ENCODE measurements at places on chromosomes 6 and 20.

- no peak for DNase-seq
Measured at GRCh38 chr6:142647449-142648035, 297.4 kb downstream of the HIVEP2 start.

DNA sequence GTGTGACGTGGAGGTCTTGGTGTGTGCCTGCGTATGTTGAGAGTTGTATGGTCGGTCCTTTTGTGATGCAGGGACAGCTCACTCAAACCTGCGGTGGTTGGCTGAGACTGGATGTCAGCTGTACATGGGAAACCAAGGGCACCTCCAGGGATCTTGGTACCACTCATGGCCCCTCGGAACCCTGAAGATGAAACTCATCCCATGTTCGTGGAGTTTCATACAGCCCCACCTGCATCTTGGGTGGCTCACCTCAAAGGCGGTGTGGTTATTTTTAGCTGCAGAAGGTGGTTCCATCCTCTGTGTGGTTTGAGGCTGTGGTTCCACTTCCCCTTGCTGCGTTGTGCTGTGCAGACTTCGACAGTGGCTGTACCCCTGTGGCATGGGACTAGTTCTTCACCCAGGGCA lies 52.6 kb upstream of the SLC22A1 start:
- no peak for DNase-seq

- DNase-seq, result peak; percentile 12
Measured at GRCh38 chr6:127690092-127690491, 113.1 kb downstream of the C6orf58 start.

DNA sequence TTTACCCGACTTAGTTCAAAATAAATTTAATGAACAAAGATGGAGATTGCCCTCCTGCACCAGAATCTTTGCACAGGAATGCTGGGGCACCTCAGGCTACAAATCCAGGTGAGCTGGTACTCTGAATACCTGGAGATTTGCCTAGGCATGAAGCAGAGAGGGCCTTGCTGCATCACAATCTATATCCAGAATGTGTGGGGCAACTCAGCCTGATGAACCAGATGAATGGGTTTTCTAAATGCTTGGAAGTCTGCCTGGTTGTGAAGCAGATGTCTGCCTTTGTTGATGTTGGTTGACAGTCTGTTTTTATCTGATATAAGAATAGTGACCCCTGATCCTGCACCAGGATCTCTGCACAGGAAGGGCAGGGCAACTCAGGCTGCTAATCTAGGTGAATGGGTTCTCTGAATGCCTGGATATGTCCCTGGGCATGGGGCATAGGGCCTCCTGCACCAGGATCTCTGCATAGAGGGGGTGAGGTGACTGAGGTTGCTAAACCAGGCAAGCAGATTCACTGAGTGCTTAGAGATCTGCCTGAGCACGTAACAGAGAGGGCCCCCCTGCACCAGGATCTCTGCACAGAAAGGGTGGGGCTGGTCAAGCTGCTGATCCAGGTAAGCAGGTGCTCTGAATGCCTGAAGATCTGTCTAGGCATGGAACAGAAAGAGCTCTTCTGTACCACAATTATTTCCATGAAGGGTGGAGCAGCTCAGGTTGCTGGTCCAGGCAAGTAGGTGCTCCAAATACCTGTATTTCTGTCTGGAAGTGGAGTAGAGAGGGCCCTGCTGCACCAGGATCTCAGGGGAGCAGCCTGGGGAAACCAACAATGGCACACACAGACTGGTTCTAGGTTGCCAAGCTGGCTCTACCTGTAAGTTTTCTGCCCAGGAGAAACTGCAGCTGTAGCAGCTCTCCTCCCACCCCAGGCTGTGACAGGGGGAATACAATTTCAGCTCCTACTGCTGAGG lies 437.5 kb downstream of the MMUT start:
- no peak for DNase-seq

DNA sequence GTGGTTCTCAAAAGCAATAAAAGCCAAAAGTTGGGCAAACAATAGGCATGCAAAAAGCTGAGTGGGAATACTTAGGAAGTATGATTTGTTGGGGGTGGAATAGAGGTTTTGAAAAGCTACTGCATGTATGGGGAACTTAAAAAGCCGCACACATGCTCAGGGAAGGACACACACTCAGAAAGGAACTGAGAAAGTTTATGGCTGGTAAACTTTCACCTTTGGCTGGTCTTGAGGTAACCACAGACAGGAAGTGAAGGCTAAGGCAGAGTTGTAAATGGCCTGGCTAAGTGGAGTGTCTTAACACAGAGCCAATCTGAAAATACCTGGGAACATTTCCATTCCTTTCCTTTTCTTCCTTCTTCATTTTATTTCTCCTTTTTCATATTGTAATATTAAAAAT lies 134.5 kb upstream of the EXOC2 start:
- DNase-seq, result no peak

All from lung microvascular endothelial cell (primary cell).